Stimulated activated CD4-positive, alpha-beta T cell treated with anti-CD3 and anti-CD28 coated beads, Interleukin-1b, Interleukin-23, amount 100 ng/mL, for 24 hours (primary cell): ENCODE measurements at places on chromosomes 4 and X.

DNA sequence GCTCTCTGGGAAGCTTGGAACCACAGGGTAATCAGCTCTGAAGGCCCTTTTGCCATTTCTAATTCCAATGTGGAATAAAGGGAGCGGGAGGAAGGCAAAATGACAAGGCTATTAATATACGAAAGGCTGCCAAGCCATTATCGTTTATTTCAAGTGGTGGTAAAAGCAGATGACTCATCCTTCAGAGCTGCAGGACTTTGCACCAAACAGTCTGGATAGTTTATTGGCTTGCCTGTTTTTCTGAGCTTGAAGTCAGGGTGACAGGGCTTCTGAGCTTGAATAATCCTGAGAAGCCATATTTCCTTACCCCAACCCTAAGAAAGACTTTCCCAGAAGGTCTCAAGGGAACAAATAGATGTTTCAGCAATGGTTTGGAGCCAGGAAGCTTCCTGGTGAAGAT is 7.7 kb upstream of the GABRE start:
- no peak for DNase-seq

GRCh38 chr4:52989865-52990264 is 127.7 kb downstream of the RASL11B start:
- no peak for DNase-seq

DNA sequence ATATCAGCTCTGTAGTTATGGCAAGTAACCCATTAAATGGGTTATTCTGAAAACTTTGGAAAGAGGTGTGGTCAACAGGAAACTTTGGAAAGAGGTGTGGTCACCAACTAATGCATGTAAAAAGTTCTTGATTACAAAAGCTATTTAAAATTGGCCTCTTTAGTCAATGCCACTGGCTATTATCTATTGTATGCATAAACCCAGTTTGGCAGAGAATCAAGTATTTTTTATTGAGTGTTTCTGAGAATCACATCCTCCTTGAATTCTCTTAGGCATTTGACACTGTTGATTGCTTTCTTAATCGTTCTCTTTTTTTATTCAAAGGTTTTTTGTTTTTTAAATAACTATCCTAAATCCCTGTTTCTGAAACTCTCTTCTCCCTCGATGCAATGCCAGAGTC is 7.5 kb downstream of the P2RY4 start:
- no peak for DNase-seq

- no peak for DNase-seq
Observed at GRCh38 chr4:43251841-43252240, 359.3 kb downstream of the GRXCR1 start.

DNA sequence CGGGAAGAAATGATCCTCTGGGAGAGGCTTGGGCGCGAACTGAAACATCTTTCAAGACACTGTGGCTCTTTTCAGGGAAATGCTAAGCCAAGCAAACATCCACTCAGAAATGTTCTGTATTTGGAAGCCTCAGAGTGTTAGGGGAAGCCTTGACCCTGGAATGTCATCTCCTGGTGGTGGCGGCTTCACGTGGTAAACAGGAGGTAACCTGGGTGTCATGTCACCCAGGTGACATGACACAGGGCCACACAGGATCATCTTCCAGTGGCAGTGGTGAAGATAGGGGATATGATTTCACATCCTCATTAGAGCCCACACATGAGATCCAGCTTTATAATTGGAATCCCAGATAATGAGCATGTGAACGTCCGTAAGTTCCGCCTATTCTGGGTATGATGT is 140.0 kb downstream of the TBL1X start:
- DNase-seq = no peak

- no peak for DNase-seq
Observed at GRCh38 chrX:126580877-126581276, 28.3 kb upstream of the DCAF12L1 start.

GRCh38 chr4:107792711-107793110 is 32.0 kb upstream of the SGMS2 start:
- DNase-seq = no peak

DNA sequence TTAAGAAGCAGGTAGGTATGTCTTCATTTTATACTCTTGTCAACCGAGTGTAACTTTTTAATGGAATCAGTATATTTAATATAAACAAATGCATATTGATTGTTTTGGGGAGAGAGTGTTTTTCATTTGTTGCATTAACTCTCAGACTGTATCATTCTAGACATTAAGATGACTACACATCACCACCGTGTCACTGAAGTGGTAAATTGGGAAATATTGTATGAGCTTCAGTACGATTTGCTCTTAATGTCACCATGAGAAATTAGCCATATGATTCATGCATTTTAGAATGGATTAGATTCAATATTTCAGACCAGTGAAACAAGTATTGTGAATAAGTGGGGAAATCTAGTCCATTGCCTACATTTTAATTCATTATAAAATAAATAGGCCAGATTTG is 9.7 kb upstream of the MFAP3L start:
- no peak for DNase-seq

DNA sequence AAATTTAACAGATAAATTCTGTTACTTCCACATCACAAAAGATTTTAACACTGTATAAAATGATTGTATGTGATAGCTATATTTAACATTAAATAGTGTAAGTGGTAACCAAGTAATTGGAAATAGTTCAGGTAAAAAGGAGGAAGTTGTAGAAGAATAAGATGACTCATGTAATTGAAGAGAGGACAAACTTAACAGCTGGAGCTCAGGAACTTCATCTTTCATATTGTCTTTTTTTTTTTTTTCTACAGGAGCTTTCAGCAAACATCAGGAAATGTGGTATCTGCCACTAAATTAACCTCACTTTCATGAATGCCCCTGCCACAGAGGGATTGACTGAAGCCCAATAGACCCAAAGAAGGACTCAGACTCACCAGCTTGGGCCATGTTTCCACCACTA is 188.4 kb upstream of the VEGFC start:
- DNase-seq = no peak

- DNase-seq = no peak
Observed at GRCh38 chr4:100977274-100977673, 370.1 kb downstream of the PPP3CA start.

DNA sequence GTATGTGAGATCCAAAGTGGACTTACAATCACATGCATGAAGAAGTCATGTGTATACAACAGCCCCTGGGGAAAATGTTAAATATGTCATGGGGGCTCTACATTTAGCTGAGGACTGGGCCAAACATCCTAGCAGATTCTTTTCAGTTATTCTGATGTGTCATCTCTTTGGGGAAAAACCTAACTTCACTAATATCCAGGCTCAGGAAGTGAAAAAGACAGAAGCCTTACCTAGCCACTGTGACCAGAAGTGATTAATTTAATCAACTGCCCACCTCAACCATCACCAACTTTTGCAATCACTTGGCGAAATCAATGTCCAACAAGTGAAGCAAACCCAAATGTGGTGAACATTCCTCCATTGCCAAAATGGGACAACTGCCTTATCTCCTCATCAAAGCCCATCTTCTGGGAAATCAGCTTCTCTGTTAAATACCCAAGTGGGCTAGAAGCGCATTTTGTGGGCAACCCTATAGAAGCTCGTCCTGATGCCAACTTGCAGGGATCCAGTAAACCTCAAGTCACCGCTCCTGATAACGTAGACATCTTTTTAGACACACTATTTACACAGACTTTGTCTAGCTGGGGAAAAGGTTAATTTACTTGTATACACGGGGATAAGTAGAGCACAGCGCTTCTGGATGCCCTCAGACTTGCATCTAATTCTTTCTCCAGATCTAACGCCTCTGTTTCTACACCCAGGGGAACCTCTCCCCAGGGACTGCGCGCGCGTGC is 1.4 kb upstream of the HHIP start:
- DNase-seq = no peak

DNA sequence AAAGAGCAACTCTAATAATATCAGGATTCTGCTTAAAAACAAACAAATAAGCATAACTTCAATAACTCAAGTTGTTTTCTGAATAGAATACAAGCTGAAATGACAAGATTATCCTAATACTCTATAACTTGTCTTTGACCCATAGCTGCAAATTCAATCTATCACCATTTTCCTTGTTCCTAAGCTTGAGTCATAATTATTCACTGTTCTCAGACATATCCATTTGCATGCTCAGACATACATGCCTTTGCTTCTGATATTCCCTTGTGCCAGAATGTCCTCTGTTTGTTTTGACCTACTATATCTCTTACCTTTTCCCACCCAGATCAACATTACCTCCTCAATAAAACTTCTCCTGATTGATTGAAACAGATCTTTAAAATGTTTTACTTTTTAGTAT is 109.7 kb downstream of the SNCA start:
- DNase-seq = no peak

- no peak for DNase-seq
Observed at GRCh38 chrX:69603566-69604194, 12.2 kb upstream of the EDA start.

- DNase-seq = no peak
Observed at GRCh38 chrX:3295731-3296130, 50.7 kb downstream of the MXRA5 start.

- no peak for DNase-seq
Observed at GRCh38 chrX:55452833-55453124, 852 bp downstream of the MAGEH1 start.

- DNase-seq = no peak
Observed at GRCh38 chr4:122914292-122914904, 8.0 kb downstream of the NUDT6 start.

GRCh38 chrX:115038406-115038805 is 21.0 kb upstream of the IL13RA2 start:
- no peak for DNase-seq

GRCh38 chrX:443536-444210 is 57.0 kb upstream of the PPP2R3B start:
- DNase-seq = no peak

- DNase-seq = no peak
Observed at GRCh38 chrX:155535866-155536265, 76.9 kb downstream of the TMLHE start.

DNA sequence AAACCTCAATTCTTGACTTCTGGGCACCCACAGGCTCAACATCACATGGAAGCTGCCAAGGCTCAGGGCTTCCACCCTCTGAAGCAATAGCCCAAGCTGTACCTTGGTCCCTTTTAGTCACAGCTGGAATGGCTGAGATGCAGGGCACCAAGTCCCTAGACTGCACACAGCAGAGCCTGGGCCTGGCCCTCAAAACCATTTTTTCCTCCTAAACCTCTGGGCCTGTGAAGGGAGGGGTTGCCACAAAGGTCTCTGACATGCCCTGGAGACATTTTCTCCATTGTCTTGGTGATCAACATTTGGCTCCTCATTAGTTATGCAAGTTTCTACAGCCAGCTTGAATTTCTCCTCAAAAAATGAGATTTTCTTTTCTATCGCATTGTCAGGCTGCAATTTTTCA is 382.7 kb upstream of the RASGEF1B start:
- DNase-seq = no peak

GRCh38 chrX:148784137-148784536 is 283.7 kb downstream of the AFF2 start:
- DNase-seq = no peak

DNA sequence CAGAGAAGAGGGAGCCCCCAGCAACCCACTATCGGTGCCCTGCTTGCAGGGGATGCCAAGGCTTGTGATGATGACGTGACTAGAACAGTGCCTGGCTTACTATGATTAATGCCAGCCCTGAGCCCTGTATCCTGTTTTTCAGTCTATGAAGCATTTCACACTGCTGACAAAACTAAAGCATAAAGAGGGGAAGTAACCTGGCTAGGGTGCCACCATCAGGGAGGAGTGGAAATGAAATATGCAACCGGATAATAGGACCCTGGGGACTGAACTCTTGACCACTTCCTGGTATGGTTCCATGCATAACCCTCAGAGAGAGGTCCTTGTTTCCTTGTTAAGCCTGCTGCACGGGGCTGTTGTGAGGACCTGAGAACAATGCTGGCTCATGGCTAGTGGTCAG is 50.3 kb downstream of the MED28 start:
- no peak for DNase-seq

- DNase-seq = no peak
Observed at GRCh38 chr4:48905363-48906015, 1.1 kb downstream of the OCIAD2 start.

DNA sequence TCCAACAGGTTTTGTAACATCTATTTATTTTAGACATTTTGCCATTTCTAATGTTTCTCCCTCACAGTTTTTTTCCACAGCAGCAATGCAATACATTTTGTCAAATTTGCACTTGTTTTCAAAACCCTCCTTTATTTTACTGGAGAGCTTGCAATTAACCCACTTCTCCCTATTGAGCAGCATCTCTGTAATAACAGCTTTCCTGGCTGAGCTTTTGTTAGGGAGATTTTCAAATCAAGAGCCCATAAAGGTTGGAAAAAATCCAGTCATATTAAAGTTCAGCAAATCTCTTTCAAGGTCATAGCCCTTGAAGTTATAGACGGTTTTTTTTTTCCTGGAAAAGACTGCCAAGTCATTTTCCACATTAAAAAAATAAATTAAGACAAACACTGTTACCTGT is 450.6 kb upstream of the TENM3 start:
- DNase-seq = no peak

- DNase-seq = no peak
Observed at GRCh38 chr4:137558951-137559350, 26.7 kb upstream of the PCDH18 start.

DNA sequence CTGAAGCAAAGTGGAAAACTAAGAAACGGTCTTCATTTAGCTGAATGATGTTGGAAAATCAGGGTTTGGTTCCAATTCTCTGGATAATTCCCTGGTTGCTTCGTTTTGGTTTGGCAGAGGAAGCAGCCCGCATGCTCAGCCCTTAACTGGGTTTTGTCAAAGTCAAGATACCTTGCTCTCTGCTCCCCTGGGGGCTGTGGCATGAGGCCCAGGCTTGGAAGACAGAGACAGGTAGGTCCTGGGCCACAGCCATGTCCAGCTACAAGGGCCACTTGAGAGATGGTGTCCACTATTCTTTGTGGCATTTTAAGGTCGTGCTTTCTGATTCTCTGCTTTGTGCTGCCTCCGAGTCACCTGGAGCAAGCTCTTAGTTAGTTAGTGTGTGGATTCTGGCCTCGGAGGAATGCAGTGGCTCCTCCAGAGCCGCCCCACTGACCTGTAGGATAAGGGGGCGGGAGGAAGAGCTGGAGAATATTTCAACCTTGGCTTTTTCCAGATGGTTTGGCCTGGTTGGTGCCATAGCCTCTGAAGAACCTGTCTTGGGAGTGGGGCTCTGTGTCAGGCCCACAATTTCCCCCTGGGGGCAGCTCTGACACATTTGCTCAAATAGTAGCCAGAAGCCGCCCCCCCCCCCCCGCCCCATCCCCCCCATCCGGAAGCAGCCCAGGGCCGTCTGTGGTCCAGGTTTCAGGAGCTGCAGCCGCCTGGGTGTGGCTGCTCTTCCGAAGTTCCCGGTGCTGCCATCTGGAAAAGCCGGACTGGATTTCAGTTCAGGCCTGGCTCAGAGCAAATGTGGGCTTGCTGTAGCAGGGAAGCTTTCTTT is 147.1 kb downstream of the NHS start:
- DNase-seq = no peak
